IgD-negative memory B cell (primary cell): ENCODE measurements at places on chromosomes 16 and 17. TPM values are rescaled to one million over a fixed set of nuclear protein-coding genes. Genes with fewer than 3 reads are reported as not detected.

STH gene
- not detected for polyA plus RNA-seq

ABCA5 gene
- polyA plus RNA-seq: 4.5 TPM

NAGS gene
- polyA plus RNA-seq: 0.64 TPM

PRSS8 gene
- not detected for polyA plus RNA-seq

NPB gene
- not detected for polyA plus RNA-seq

KRTAP9-4 gene
- polyA plus RNA-seq: not detected

RABEP2 gene
- 31.7 TPM for polyA plus RNA-seq

CNTNAP4 gene
- not detected for polyA plus RNA-seq

KRT24 gene
- polyA plus RNA-seq: not detected

NAGLU gene
- polyA plus RNA-seq: 14.4 TPM
